ENCODE measurements at places on chromosomes 1 and 21.

DNA sequence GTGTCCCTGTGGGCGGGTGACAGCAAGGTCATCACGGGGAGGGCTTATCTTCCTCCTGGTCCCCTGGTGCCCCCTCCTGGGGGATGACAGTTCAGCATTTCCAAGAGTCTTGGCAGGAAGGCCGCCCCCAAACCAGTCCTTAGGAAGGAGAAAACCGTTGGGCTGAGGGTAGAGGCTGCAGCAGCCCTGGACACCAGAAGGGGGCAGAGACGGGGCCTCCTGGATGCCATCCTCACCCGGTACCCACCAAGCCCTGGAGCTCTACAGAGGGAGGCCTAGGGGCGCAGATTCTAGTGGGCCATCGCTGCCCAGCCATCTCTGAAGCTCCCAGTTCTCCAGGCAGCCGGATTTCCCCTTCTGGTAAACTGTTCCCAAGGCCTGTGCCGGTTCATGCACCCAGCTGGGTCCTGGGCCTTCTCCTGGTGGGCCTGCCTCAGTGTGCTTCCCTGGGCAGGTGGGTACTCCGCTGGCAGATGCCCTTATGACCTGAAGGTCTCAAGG lies 14.8 kb upstream of the ZNF669 start:
- no peak for DNase-seq

- DNase-seq, result no peak
These were observed 30.0 kb upstream of the SDE2 start for GRCh38 chr1:226029093-226029496.

DNA sequence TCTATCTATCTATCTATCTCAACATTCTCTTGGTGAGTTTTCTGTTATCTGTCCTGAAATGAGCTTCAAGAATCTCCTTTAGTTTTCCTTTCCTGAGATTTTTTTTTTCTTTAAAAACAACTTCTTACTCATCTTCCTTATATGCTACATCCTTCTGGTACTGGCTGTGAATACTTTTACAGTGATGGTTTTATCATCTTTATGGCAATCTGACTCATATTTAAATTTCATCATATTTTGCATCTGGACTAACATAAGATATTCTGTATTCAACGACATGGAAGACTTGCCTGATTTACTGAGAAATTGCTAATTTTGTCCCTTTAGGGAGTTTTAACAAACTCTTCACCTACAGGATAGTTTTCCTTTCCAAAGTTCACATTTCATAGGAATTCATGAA lies 33.0 kb downstream of the PDE4B start:
- DNase-seq, result peak; percentile 56

DNA sequence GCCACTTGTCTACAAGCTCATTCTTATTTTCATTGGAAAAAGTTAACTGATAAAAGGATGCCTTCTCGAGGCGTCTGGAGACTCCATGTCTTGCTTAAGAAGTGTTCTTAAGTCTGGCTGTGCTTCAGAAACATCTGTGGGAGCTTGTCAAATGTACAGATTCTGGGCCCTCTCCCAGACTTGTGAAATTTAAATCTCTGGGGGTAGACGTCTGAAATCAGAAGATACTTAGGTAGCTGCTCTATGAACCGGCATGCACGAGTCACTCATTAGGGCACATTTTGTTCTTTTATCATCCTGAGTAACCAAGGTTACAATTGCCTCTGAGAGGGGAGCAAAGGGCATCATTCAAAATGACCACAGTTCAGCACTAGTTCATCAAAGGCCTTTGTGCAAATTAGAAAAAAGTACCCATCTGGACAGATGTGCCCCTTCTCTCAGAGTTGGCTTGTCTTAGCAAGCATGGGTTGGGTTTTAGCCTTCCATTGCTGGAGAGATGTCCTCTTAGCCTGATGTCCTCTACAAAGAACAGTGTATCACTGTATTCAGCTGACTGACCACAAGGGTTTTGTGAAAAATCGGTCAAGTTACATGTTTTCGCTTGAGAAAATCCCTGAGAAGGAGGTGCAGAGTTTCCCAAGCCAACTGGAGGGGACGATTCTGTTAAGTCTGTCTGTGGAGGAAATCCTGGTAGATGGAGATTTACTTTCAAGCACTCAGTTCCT lies 156.9 kb downstream of the ASTN1 start:
- DNase-seq, result no peak

- no peak for DNase-seq
These were observed 73.3 kb downstream of the ADARB1 start for GRCh38 chr21:45147473-45148315.

- DNase-seq, result no peak
These were observed 63.4 kb downstream of the NTMT2 start for GRCh38 chr1:170209125-170209524.

All from NCI-H226 (cell line).